ENCODE measurements at places on chromosomes 7 and 10. TPM values are rescaled to one million over a fixed set of nuclear protein-coding genes. Genes with fewer than 3 reads are reported as not detected.

DNA sequence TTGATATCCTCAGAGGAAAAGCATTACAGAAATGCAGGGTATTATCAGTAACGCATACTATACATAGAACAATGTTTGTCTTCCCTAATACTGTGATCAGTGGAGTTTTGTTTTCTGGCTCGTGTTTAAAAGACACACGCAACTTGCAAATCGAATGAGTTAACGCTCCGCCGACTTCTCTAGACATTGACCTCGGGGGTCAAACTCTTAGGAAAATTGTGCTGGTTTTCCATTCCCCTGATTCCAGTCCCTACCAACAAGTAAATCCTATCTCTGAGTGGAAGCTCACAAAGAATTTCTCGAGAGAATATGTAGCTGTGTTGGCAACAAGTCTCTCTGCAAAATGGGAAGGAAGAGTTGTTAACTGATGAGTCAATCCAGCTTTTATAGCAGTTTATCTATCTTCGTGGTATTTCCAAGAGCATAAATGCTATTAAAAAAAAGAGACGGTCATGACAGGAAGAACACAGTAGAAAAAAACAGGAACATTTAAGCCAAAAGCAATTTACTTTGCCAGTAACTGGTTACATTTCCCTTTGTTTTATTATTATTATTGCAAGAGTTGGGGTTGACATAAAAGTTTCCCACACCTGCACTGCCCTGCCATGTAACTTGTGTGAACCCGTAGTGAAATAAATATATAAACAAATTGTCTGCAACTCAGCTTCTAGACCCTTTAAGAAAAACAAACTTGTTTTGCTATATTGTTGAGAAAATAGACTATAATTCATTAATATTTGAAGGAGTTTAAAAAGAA, 144.4 kb downstream of the ARID5B start:
- peak overlapping the region; percentile 10 for H3K27ac ChIP-seq
- no peaks in the 10 kb centered on the region for H3K36me3 ChIP-seq
- H3K4me1 ChIP-seq: peaks cover 11% of the 10 kb centered on the region
- H3K27me3 ChIP-seq: no peaks in the 10 kb centered on the region

The EIF3B gene
- total RNA-seq: 122 TPM

DNA sequence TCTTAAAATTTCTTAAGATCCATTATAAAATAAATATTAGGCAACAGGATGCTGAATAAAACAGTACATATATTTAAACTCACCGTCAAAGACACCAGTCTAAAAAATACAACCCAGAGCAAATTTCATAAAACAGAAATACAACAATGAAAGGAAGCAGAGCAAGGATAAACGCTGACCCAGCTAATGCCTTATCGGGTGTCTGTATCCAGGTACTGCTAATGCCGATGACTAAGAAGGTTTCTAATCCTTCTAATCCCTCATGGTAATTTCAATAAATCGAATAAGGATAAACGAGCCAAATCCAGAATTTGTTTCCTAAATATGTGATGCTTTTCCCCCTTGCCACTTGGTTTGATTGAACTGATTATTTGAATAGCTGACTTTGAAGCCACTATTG, 1.7 kb downstream of the HYCC1 start:
- no peaks in the 10 kb centered on the region for H3K36me3 ChIP-seq
- no peak for DNase-seq
- no peak overlapping the region for H3K4me3 ChIP-seq
- H3K27me3 ChIP-seq: no peaks in the 10 kb centered on the region

DNA sequence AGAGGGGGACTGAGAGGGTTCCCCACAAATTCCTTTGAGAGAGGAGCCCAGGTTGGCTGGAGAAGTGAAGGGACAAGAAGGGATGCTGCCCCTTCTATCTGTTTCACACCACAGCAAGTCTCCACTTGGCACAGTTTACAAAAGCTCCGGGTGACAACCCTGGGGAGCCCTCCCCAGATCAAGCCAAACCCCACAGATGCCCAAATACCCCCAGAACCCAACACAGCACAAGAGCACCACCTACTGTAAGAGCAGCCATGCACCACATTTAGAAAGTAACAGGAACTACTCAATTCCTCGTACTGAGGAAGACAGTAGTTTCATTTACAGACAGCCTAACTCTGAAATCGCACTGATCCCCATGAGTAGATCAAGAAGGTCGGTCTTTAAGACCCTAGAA, 67.8 kb upstream of the ATP6V0A4 start:
- H3K36me3 ChIP-seq: no peaks in the 10 kb centered on the region
- no peak overlapping the region for H3K4me3 ChIP-seq
- H3K4me1 ChIP-seq: no peaks in the 10 kb centered on the region
- H3K27me3 ChIP-seq: no peaks in the 10 kb centered on the region

DNA sequence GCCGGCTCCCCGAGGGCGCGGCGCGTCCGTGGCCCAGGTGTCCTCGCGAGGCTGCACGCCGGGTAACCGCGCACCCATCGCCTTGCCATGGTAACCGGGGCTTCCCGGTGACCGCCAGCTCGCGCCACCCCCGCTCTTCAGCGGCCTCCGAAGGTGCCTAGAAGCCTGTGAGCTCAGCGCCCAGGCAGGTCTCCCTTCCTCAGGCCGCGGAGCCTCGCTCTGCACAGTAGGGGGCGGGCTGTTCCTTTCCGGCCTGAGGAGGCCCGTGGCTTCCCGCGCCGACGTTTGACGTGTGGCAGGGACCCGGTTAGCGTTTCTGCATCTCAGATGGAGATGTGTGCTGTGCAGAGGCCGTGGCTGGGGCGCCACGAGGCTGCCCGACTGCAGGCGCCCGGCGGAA, 117.1 kb downstream of the DYNC2I1 start:
- peaks cover 2% of the 10 kb centered on the region for H3K4me1 ChIP-seq
- no peak overlapping the region for H3K27ac ChIP-seq
- H3K27me3 ChIP-seq: no peaks in the 10 kb centered on the region
- H3K4me3 ChIP-seq: no peak overlapping the region
- H3K36me3 ChIP-seq: no peaks in the 10 kb centered on the region

GRCh38 chr10:51950996-51951555, 251.7 kb upstream of the CSTF2T start:
- no peak for DNase-seq
- H3K27ac ChIP-seq: no peak overlapping the region
- H3K4me3 ChIP-seq: no peak overlapping the region
- H3K27me3 ChIP-seq: no peaks in the 10 kb centered on the region
- H3K36me3 ChIP-seq: no peaks in the 10 kb centered on the region
- no peaks in the 10 kb centered on the region for H3K4me1 ChIP-seq

DNA sequence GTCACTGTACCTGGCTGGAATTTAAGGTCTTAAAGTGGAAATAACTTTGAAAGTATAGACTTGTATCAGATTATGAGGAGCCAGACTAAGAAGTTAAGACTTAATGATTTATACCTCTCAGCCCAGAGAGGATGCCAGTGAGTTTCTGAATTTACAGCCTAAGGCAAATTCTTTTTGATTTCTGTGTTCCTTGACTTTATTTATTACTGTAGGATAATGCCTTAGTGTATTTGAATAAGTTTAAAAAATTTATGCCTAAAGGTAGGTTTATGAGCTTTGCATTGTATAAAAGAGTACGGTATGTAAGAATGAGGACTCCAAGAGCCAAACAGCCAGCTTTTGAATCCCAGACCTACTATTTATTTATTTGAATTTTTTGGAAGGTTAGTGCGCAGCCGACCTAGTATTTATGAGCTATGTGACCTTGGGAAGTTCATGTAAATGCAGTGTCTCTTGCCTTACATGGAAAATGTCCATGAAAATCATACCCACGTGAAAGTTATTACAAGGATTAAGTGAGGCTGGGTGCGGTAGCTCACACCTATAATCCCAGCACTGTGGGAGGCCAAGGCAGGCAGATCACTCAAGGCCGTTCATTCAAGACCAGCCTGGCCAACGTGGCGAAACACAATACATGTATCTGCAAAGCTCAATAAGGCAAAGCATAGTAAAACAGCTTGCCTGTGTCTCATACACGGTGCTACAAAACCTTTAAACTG, 174.6 kb downstream of the AUTS2 start:
- H3K36me3 ChIP-seq: no peaks in the 10 kb centered on the region
- H3K4me3 ChIP-seq: no peak overlapping the region
- H3K27me3 ChIP-seq: no peaks in the 10 kb centered on the region
- peaks cover 21% of the 10 kb centered on the region for H3K4me1 ChIP-seq

DNA sequence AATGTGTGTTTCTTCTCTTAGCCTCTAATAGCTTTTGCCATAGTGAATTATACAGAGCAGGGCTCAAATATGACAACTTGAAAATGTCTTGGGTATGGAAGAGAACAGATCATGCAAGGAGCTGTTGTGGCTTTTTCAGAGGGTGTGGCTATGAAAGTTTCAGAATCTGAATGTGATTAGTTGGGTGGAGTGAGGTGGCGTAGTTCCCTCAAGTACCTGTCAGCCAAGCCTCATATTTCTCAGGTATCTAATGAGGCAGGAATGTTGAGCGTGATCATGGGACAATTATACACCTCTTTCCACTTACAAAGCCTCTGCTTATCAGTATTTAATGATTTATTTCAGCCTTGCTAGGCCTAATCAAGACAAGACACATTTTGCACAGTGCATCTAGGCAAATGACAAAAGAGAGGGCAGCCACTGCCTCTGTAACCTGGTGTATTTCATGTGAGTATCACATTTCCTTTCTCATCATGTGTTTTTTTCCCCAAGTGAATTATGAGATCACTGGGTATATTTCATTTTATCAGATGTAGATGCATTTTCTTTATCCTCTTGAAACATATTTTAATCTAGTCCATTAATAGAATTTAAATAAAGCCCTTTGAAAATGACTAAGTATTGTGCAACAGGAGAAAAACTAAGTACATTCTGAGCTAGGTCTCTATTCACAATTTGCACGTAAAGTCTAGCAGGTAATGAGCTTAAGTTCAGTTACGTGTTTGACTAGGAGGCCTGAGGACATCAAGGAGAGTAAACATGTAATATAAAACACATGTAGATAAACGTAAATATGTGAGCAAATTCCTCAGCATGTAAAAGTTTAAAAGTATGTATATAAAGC, 644.4 kb upstream of the IGFBP3 start:
- H3K27me3 ChIP-seq: no peaks in the 10 kb centered on the region
- H3K27ac ChIP-seq: no peak overlapping the region
- H3K36me3 ChIP-seq: no peaks in the 10 kb centered on the region

The ABCA13 gene
- total RNA-seq: 0.10 TPM

- no peaks in the 10 kb centered on the region for H3K27me3 ChIP-seq
- no peak overlapping the region for H3K27ac ChIP-seq
- H3K4me1 ChIP-seq: no peaks in the 10 kb centered on the region
- H3K4me3 ChIP-seq: no peak overlapping the region
- no peaks in the 10 kb centered on the region for H3K36me3 ChIP-seq
- no peak for DNase-seq
Observed at GRCh38 chr7:17706275-17706674, 234.0 kb downstream of the SNX13 start.

The CTAGE8 gene
- 0.46 TPM for total RNA-seq

GRCh38 chr7:2260820-2261219, 18.8 kb downstream of the NUDT1 start:
- no peak overlapping the region for H3K27ac ChIP-seq
- no peak overlapping the region for H3K4me3 ChIP-seq
- no peaks in the 10 kb centered on the region for H3K27me3 ChIP-seq
- no peaks in the 10 kb centered on the region for H3K4me1 ChIP-seq
- H3K36me3 ChIP-seq: no peaks in the 10 kb centered on the region

The CDHR3 gene
- total RNA-seq: 12.4 TPM

DNA sequence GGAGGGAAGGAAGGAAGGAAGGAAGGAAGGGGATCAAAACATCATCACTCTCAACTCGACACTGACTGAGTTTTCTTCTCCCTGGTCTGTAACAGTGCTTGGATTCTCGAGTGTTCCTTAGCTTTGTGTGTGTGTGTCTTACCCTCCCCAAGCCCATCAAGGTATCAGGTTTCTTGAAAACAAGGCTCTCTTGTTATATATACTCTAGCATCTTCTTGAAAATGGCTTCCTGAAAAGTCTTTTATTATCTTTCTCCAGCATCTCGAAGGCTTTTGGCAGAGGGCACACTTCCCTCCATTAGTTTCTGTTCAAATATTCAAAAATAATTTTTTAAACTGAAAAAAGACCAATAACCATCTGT, 13.4 kb downstream of the SERPINE1 start:
- no peak for DNase-seq
- H3K4me1 ChIP-seq: peaks cover 1% of the 10 kb centered on the region
- no peak overlapping the region for H3K4me3 ChIP-seq
- H3K27ac ChIP-seq: no peak overlapping the region
- H3K27me3 ChIP-seq: no peaks in the 10 kb centered on the region

- no peaks in the 10 kb centered on the region for H3K27me3 ChIP-seq
- DNase-seq: no peak
- H3K4me1 ChIP-seq: no peaks in the 10 kb centered on the region
- H3K4me3 ChIP-seq: no peak overlapping the region
Observed at GRCh38 chr7:1372671-1373379, 86.4 kb downstream of the MICALL2 start.

DNA sequence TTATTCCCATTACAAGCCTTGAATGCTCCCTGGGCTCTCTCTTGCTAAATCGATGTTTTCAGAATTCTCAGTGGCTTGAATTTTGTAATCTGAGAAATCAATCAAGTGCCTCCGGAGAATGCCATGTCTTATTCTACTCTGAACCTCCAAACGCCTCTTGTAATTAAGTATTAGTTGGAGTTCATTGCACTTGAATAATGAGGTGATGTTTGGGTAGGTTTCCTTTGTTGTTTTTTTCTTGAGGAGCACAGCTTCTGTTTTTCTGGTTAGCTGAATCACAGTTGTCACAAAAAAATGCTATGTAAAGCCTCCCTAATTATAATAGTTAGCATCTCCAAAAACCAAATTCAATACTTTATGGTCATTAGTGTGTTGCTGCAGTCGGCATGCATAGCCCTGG, 100.3 kb downstream of the PLPP4 start:
- H3K27me3 ChIP-seq: no peaks in the 10 kb centered on the region
- H3K4me3 ChIP-seq: no peak overlapping the region
- H3K4me1 ChIP-seq: no peaks in the 10 kb centered on the region
- H3K27ac ChIP-seq: no peak overlapping the region

The PUS7 gene
- 13.9 TPM for total RNA-seq

DNA sequence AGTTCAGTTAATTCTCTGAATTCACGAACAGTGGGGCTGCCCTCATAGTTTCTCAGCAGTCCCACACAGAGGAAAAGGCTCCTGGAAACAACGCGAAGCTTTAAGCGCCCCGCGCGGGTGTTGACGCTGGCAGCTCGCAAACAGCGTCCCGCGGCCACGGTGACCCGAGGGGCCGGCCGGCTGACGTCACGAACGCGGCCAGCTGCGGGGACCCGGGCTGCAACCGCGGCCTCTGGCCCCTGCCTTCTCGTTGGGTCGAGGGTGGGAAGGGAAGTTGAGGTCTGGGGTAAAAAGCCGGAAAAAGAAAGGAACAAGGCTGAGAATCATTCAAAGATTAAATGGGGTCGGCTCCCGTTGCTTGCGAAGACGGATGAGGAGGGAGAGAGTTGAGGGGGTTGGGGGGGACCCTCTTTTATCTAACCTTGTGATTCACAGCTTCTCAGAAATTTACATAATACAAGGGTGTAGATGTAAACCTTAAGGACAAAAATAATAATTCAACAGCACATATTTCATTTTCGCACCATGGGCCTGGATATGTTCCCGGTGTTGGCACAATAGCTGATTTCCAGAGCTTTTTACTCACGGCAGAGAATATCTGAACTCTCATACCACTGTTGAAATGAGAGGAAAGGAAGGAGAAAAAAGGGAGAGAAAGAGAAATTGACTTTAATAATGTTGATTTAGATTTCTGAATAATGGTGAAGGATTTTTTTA, 7.3 kb upstream of the FEZF1 start:
- H3K4me3 ChIP-seq: no peak overlapping the region
- no peaks in the 10 kb centered on the region for H3K36me3 ChIP-seq
- H3K27me3 ChIP-seq: no peaks in the 10 kb centered on the region
- H3K4me1 ChIP-seq: peaks cover 6% of the 10 kb centered on the region
- DNase-seq: no peak
- no peak overlapping the region for H3K27ac ChIP-seq

The ANKRD2 gene
- total RNA-seq: 0.46 TPM

The MKX gene
- total RNA-seq: 21.2 TPM

GRCh38 chr7:52876402-52876801, 159.0 kb upstream of the POM121L12 start:
- DNase-seq: no peak
- H3K27ac ChIP-seq: no peak overlapping the region
- no peaks in the 10 kb centered on the region for H3K4me1 ChIP-seq
- H3K36me3 ChIP-seq: no peaks in the 10 kb centered on the region
